Renal cortex interstitium (tissue), 15 donors: ENCODE measurements at places on chromosomes 7 and 10. TPM values are rescaled to one million over a fixed set of nuclear protein-coding genes. Genes with fewer than 3 reads are reported as not detected.

The SPDYE8 gene
- 0.83 TPM for polyA plus RNA-seq

The CLRN3 gene
- 19.4 TPM for polyA plus RNA-seq

The TDRD1 gene
- polyA plus RNA-seq = 0.06 TPM

The GPC2 gene
- polyA plus RNA-seq = 9.4 TPM

The ST8SIA6 gene
- 1.1 TPM for polyA plus RNA-seq

The BTBD16 gene
- 0.95 TPM for polyA plus RNA-seq

The ANXA8L1 gene
- polyA plus RNA-seq = 0.09 TPM
